ENCODE measurements at places on chromosomes 6 and 20. TPM values are rescaled to one million over a fixed set of nuclear protein-coding genes. Genes with fewer than 3 reads are reported as not detected.

- DNase-seq, result no peak
Observed at GRCh38 chr6:126761854-126762253, 356.6 kb upstream of the RSPO3 start.

DNA sequence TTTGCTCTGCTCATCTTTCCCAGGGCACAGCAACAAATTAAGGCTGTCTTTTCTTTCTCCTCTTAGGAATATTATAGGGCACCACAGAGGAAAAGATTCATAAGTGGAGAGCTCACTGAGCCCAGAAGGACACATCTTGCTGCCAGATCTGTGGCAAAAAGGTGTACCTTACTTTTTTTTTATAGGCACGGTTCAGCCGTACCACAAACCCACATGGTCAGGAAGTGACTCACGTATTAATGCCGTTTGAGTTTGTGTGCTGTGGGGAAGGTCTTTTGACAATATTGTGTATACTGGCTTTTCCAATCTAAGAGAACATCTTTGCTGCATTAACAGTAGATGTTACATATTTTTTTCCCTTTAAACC is 28.4 kb downstream of the PAQR8 start:
- no peak for DNase-seq

GRCh38 chr6:20708367-20709124 is 174.3 kb downstream of the CDKAL1 start:
- DNase-seq, result no peak

DNA sequence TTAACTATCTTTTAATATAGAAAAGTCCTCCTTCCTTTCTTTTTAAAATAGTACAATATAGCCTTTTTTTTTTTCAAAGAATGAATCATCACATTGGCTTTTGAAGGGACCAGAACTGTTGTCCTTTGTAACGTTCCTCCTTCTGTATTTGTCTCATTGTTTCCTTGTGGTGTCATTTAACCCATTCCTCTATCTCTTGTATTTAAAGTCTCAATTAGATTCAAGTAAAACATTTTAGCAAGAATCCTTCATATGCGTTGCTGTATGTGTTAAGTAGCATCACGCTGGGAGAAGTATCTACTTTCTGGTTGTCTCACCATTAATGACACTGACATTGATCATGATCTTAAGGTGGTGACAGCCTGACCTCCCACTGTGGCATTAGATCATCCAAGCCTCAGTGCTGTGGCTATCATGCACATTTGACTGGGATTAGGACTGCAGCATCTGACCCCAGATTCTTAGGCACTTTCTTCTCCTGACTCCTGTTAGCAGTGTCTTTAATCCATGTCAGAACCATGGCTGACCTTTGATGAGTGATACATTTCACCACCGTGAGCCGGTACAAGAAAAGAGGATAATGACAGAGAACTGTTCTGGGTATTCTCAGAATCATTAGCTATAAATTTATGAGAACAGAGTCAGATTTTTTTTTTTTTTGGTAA is 67.5 kb upstream of the TFB1M start:
- no peak for DNase-seq

Gene TTK
- 45.5 TPM for total RNA-seq

Gene LKAAEAR1
- not detected for total RNA-seq

Gene CEP85L
- total RNA-seq, result 18.1 TPM

Measured in neural crest cell (in vitro differentiated cells).